ENCODE measurements at places on chromosomes 3 and 15.

DNA sequence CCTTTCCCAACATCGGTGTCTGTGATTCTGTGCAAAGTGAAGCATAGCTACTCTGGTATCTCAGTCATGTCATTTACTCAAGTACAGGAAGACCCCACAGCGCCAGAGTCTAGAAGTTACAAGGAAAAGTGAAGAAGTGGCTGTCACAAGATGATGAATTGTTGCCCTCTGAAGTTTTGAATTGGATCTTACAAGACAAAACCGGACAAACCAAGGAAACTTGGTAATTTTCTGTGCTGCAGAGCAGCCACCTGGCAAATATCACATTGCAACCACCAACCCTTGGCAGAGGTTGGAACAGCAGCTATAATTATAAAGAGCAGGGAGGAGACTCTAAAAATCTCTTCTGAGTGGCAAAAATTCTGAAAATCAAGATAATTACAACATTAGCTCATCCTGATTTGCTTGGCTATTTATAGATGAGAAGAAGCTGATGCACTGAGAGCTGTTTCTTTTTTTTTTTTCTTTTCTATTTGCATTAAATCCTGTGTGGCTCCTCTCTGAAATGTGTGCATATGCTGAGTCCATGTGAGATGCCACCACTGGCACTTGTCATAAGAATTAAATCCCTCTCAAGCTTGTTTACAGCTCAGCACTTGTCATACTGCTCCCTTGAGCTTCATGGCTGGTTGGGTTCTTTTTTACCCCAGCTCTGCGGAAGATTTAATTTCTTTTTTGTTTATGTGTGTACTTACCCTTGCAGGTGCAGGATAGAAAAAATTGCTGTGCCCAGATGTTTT, 68.0 kb upstream of the MNS1 start:
- no peaks in the 10 kb centered on the region for H3K27me3 ChIP-seq
- H3K4me3 ChIP-seq, result no peak overlapping the region
- DNase-seq, result no peak
- H3K4me1 ChIP-seq, result peaks cover 1% of the 10 kb centered on the region
- no peaks in the 10 kb centered on the region for H3K36me3 ChIP-seq

GRCh38 chr15:89556413-89557262, 18.6 kb upstream of the TICRR start:
- peak; percentile 55 for DNase-seq
- peaks cover 4% of the 10 kb centered on the region for H3K27me3 ChIP-seq
- peaks cover 2% of the 10 kb centered on the region for H3K4me1 ChIP-seq
- H3K27ac ChIP-seq, result no peak overlapping the region
- H3K36me3 ChIP-seq, result no peaks in the 10 kb centered on the region
- H3K4me3 ChIP-seq, result no peak overlapping the region

- H3K36me3 ChIP-seq, result no peaks in the 10 kb centered on the region
- H3K4me3 ChIP-seq, result no peak overlapping the region
- no peaks in the 10 kb centered on the region for H3K4me1 ChIP-seq
- DNase-seq, result no peak
These were observed 57.8 kb downstream of the MAP3K13 start for GRCh38 chr3:185420762-185421161.

- peaks cover 69% of the 10 kb centered on the region for H3K4me1 ChIP-seq
- peak overlapping the region; percentile 91 for H3K27ac ChIP-seq
- H3K36me3 ChIP-seq, result peaks cover 57% of the 10 kb centered on the region
- H3K4me3 ChIP-seq, result peak overlapping the region; percentile 50
- H3K27me3 ChIP-seq, result no peaks in the 10 kb centered on the region
These were observed 121.7 kb downstream of the CBLB start for GRCh38 chr3:105747060-105747541.

DNA sequence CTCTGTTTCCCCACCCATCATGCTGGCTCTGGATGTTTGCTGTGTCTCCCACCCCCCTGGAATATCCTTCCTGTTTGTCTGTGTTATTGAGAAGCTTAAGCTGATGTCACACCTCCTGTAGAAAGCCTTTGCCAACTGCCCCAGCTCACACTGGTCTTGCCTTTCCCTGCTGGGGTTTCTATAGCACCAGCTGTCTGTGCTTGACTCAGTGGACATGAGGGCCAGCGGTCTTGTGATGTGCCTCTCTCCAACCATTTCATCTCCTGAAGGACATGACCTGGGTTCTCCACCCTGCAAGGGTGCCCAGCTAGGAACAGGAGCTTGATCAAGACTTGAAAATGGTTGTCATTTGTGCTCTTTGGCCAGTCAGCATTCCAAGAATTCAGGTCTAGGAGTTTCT, 14.7 kb downstream of the TMEM40 start:
- no peaks in the 10 kb centered on the region for H3K36me3 ChIP-seq
- DNase-seq, result no peak
- no peaks in the 10 kb centered on the region for H3K4me1 ChIP-seq
- no peak overlapping the region for H3K4me3 ChIP-seq
- H3K27me3 ChIP-seq, result peaks cover 14% of the 10 kb centered on the region
- H3K27ac ChIP-seq, result no peak overlapping the region

DNA sequence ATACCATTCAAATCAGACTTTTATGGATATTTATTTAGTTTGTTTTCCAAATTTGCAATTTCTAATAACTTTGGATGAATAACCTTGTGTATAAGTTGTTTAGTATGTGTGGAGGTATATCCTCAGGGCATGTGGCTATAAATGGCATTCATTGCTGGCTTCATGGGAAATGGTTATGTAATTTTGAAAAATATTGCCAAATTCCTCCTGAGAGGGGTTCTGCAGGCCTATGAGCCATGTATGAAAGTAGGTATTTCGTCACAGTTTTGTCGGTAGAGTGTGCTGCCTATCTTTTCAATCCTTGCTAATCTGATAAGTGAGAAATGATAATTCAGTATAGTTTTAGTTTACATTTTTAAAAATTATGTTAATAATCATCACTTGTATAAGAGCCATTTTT, 256.4 kb upstream of the ZNF385D start:
- no peaks in the 10 kb centered on the region for H3K4me1 ChIP-seq
- no peak overlapping the region for H3K27ac ChIP-seq
- no peaks in the 10 kb centered on the region for H3K27me3 ChIP-seq
- H3K36me3 ChIP-seq, result no peaks in the 10 kb centered on the region

- H3K27ac ChIP-seq, result no peak overlapping the region
- H3K36me3 ChIP-seq, result peaks cover 62% of the 10 kb centered on the region
- H3K27me3 ChIP-seq, result no peaks in the 10 kb centered on the region
- no peak overlapping the region for H3K4me3 ChIP-seq
- no peak for DNase-seq
These were observed 17.9 kb downstream of the RIOX2 start for GRCh38 chr3:97954228-97954827.

DNA sequence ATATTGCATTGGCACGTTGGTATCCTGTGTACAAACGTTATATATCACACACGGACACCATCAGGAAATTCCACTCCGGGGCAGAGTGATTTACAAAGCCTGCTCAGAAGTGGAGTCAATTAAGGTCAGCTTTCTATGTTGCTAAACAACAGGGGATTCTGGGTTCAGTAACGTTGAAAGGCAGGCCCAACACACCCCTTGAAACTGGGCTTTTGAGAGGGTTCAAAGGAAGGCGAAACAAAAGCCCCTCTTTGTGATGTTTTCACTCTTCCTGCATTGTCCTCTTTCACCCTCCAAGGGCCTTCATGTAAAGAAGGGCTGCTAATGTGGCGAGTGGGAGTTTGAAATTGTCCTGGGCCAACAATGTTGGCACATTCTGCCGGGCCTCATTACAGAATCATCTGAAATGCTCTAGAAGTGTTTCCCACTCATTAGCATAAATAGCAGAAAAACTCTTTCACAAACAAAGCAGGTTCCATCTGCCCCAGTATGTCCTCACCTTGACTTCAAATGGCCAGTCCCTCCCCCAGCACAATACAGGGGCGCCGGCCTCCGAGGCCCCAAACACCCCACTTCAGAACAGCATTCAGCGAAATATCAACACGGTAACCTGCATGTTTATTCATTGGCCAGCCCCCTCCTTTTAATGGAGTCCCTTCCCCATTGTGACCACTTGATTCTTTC, 76.4 kb downstream of the HES1 start:
- H3K27me3 ChIP-seq, result peaks cover 2% of the 10 kb centered on the region
- no peaks in the 10 kb centered on the region for H3K4me1 ChIP-seq
- H3K4me3 ChIP-seq, result no peak overlapping the region
- H3K36me3 ChIP-seq, result no peaks in the 10 kb centered on the region
- no peak overlapping the region for H3K27ac ChIP-seq

GRCh38 chr3:158313338-158313927, 203.5 kb downstream of the RSRC1 start:
- no peak for DNase-seq
- no peak overlapping the region for H3K27ac ChIP-seq
- no peaks in the 10 kb centered on the region for H3K4me1 ChIP-seq
- no peak overlapping the region for H3K4me3 ChIP-seq
- H3K36me3 ChIP-seq, result peaks cover 3% of the 10 kb centered on the region

GRCh38 chr3:153171256-153171655, 9.2 kb downstream of the RAP2B start:
- peaks cover 21% of the 10 kb centered on the region for H3K4me1 ChIP-seq
- peaks cover 9% of the 10 kb centered on the region for H3K36me3 ChIP-seq
- no peak overlapping the region for H3K27ac ChIP-seq
- DNase-seq, result no peak
- H3K27me3 ChIP-seq, result no peaks in the 10 kb centered on the region

DNA sequence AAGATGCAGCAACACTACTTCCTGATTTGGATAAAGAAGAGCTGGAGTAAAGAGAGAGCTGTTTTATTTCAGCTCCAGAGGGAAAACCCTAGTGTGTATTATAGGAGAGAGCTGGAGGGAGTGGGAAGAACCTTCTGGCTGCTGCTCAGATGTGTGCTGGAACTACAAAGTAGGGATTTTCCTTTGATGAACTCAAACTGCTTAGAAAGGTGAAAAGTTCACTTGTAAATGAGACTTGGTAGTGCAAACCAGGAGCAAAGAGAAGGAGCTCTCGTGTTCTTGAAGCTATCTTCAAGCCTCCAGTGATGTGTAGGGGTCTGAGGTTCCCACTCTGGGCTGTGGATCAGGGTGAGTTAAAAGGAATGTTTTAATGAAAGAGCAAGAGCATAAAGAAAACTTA, 110.4 kb downstream of the EDEM1 start:
- H3K36me3 ChIP-seq, result no peaks in the 10 kb centered on the region
- DNase-seq, result no peak
- H3K27me3 ChIP-seq, result peaks cover 2% of the 10 kb centered on the region
- no peaks in the 10 kb centered on the region for H3K4me1 ChIP-seq

DNA sequence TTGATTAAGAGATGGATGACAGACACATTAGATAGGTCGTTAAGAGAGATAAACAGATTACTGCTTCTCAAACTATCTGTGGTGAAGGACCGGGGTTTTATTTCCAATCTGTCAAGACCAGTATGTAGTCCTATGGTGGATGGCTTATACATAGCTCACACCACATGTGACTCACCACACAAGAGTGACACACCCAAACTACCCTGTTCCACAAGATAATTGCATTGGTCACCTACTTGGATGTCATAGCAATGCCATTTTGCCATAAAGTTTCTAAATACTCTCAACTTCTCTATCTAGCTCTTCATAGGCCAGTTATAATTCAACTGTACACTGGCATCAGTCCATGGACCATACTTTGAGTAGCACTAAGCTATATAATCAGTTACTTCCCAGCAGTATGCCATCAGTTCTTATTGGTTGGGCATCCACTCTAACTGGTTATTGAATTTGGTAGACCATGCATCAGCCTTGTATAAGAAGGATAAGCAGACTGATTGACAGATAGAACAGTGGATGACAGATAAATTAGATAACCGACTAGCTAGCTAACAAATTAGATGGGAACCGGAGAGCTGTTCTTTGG, 11.6 kb downstream of the WWTR1 start:
- peaks cover 24% of the 10 kb centered on the region for H3K27me3 ChIP-seq
- H3K4me3 ChIP-seq, result no peak overlapping the region
- H3K36me3 ChIP-seq, result no peaks in the 10 kb centered on the region
- no peak overlapping the region for H3K27ac ChIP-seq
- no peak for DNase-seq

GRCh38 chr15:74497584-74497983, 36.6 kb upstream of the UBL7 start:
- H3K4me3 ChIP-seq, result no peak overlapping the region
- H3K27ac ChIP-seq, result no peak overlapping the region
- peaks cover 2% of the 10 kb centered on the region for H3K36me3 ChIP-seq

GRCh38 chr3:84008623-84009022, 950.2 kb upstream of the CADM2 start:
- DNase-seq, result no peak
- H3K27ac ChIP-seq, result no peak overlapping the region
- H3K27me3 ChIP-seq, result no peaks in the 10 kb centered on the region
- no peaks in the 10 kb centered on the region for H3K36me3 ChIP-seq

- H3K4me1 ChIP-seq, result no peaks in the 10 kb centered on the region
- H3K27me3 ChIP-seq, result peaks cover 16% of the 10 kb centered on the region
- H3K27ac ChIP-seq, result no peak overlapping the region
- H3K4me3 ChIP-seq, result no peak overlapping the region
These were observed 9.1 kb upstream of the SCG3 start for GRCh38 chr15:51672155-51672687.

- no peak overlapping the region for H3K4me3 ChIP-seq
- no peak for DNase-seq
- peaks cover 5% of the 10 kb centered on the region for H3K36me3 ChIP-seq
- H3K27ac ChIP-seq, result peak overlapping the region; percentile 51
- peaks cover 28% of the 10 kb centered on the region for H3K4me1 ChIP-seq
These were observed 47.2 kb upstream of the ZBTB38 start for GRCh38 chr3:141321109-141321497.

DNA sequence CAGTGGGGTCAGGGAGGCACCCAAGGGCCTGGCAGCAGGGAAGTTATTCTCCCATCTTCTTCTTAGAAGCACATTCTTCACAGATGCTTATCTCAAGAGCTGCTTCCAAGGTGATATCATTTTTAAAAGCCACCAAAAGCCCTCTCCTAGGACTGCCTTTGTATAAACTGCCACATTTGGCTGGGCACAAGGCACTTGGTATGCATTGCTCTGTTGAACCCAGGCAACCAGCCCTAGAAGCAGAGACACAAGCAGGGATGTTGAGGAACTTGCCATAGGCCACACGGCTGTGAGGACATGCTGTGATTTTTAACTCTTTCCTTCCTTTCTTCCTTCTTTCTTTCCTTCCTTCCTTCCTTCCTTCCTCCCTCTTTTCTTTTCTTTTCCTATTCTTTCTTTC, 7.4 kb upstream of the SLC6A1 start:
- no peaks in the 10 kb centered on the region for H3K36me3 ChIP-seq
- H3K4me3 ChIP-seq, result no peak overlapping the region

GRCh38 chr3:184236636-184237035, 7.3 kb downstream of the VWA5B2 start:
- no peaks in the 10 kb centered on the region for H3K36me3 ChIP-seq
- H3K4me1 ChIP-seq, result no peaks in the 10 kb centered on the region
- H3K4me3 ChIP-seq, result no peak overlapping the region
- H3K27me3 ChIP-seq, result peaks cover 14% of the 10 kb centered on the region

Measured in activated CD4-positive, alpha-beta T cell treated with anti-CD3 and anti-CD28 coated beads for 36 hours (primary cell).